ENCODE measurements at places on chromosomes 2 and 18. TPM values are rescaled to one million over a fixed set of nuclear protein-coding genes. Genes with fewer than 3 reads are reported as not detected.

STPG4 gene
- not detected for total RNA-seq

STRADB gene
- total RNA-seq: 109 TPM

BBS5 gene
- 8.4 TPM for total RNA-seq

NLRC4 gene
- total RNA-seq: 1.6 TPM

VIT gene
- total RNA-seq: 6.8 TPM
